MCF 10A (cell line): ENCODE measurements at places on chromosomes 12 and 14. TPM values are rescaled to one million over a fixed set of nuclear protein-coding genes. Genes with fewer than 3 reads are reported as not detected.
A peak's percentile ranks its signal among the peaks of the same experiment; 100 is the strongest.

ACSM4 gene
- not detected in 2 replicates for total RNA-seq

DNA sequence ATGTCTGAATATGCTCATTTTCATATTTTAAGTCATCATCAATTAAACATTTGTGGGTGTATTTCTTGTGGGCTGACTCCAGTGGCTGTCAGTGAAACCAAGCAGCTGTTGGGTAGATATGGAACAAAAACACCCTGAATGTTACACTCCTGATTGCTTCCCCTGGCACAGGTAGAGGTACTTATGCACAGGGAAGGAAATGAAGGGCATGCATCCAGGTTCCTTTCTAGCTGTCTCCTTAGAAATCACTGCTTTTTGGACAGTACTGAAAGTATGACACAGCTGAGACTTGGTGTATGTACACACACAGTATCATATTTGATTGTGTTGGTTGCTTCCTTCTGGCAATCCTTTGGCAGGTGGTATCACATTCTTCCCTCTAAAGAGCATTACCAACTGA, 1006.7 kb downstream of the DIO2 start:
- no peak overlapping the region for H3K27ac ChIP-seq
- no peaks in the 10 kb centered on the region for H3K4me1 ChIP-seq
- H3K4me3 ChIP-seq, result no peak overlapping the region
- peaks cover 14% of the 10 kb centered on the region for H3K27me3 ChIP-seq

DNA sequence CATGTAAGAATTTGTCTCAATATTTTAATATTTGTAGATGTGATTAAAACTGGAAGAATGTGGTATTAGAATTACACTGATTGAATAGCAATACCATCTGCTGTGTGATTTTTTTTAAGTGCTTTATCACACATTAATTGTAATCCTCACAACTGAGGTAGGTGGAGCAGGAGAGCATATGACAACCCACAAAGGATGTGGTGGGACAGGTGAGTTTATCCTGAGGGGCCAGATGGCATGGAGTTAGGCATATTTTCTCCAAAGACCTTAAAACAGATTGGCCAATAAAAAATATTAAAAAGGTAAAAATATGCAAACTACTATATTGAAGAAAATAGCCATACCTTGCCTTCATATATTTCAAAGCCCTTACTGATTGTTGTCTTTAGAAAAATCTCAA, 7.8 kb downstream of the LRRC10 start:
- no peaks in the 10 kb centered on the region for H3K27me3 ChIP-seq
- peaks cover 58% of the 10 kb centered on the region for H3K36me3 ChIP-seq
- no peak overlapping the region for H3K27ac ChIP-seq
- DNase-seq, result no peak

KDM5A gene
- total RNA-seq, result 58.0 and 71.6 TPM in 2 replicates

DNA sequence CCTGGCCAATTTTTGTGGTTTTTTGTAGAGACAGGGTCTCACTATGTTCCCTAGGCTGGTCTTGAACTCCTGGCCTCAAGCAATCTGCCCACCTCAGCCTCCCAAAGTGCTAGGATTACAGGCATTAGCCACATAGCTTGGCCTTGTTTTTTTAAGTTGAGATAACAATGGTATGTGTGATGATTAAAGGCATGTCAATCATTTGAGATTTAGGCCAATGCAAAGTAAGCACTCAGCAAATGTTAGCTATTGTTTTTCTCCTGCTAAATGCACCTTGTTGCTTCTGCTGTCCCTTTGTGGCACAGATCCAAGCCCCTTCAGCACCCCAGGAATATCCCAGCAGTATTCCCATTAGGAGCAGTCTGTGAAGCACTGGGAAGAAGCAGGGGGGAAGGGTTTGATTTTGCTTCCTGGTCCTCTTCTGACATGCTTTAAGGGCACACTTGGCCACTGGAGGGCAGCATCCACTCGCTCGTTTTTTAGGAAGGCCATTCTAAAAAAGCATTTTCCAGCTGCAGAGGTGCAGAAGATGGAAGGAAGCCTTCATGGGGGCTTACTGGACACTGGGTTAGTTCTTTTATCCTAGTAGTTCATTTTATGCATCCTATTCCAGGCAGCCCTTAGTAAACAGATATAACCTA, 70.2 kb upstream of the ZFP36L1 start:
- H3K27ac ChIP-seq, result no peak overlapping the region
- no peaks in the 10 kb centered on the region for H3K27me3 ChIP-seq
- H3K4me1 ChIP-seq, result no peaks in the 10 kb centered on the region
- H3K4me3 ChIP-seq, result no peak overlapping the region
- H3K36me3 ChIP-seq, result peaks cover 13% of the 10 kb centered on the region
- peak; percentile 85 for DNase-seq
